Stimulated activated CD4-positive, alpha-beta T cell treated with anti-CD3 and anti-CD28 coated beads, Interleukin-4, amount 100 ng/mL, for 4 hours (primary cell): ENCODE measurements at places on chromosomes 7 and 10.

- no peak for DNase-seq
Observed at GRCh38 chr7:153472516-153472915, 579.7 kb upstream of the DPP6 start.

DNA sequence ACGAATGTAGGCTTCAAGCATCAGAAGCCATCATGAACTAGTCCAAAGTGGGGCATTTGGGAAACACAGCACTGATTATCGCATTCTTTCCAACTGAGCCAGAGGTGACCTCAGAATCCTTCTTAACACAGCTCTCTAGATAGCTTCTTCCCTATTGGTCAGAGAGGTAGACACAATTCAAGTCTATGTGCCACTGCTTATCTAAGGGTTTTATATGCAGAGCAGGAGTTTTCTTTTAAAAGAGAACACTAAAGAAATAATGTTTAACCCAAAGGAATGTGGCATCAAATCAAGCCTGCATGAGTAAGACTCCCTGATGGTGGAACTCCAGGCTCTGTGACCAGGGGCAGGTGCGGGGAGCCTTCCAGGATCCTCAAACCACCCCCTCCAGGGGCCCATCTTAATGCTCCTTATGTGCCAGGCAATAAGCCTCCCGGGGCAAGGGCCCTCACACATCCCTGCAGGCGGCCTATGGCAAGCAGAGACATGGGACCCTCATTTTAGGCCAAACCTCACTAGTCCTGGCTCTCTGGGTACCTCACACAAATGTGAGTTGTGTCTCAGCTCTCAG, 13.8 kb downstream of the HSPA12A start:
- DNase-seq = no peak

GRCh38 chr10:120548210-120548609, 91.2 kb downstream of the PLPP4 start:
- DNase-seq = no peak

GRCh38 chr10:27998178-27998953, 513 bp downstream of the ODAD2 start:
- no peak for DNase-seq

DNA sequence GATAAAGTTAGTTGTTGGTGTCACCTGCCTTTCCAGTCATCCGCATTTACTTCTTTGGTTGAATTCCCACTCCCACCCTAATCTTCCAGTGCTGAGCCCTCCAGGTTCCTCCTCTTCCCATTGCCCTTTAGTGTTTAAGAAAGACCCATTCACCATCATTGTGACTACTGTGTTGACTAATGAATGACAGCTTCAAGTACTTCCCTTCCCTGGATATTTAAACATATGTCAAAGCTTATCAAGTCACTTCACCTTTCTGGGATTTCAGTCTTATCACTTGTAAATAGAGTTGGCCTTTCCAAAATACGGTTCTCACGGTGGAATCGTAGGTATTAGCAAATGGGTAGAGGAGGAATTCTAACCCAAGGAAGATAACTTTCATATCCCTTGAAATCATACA, 201.6 kb upstream of the SVIL start:
- DNase-seq = no peak

GRCh38 chr10:60948851-60949250, 4.9 kb upstream of the RHOBTB1 start:
- DNase-seq = no peak

DNA sequence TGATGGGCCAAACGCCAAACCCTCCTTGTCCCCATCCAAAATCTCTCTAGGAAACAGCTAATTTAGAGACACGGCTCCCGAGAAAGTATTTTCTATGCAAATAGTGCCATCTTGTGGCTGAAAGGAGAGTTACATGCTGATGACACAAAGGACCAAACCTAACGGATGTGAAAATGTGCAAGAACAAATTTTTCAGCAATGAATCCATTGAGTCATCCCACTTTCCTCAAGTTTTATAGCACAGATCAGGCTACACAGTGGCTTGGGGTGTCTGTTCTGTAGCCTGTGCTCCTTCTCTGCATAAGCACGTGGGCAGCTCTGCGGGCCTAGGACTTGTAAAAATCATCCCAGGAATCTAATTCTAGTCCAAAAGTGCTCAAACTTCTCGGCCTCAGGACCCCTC, 154.8 kb upstream of the PRR15 start:
- peak; percentile 18 for DNase-seq

GRCh38 chr7:150955519-150956394, 22.4 kb downstream of the KCNH2 start:
- no peak for DNase-seq

DNA sequence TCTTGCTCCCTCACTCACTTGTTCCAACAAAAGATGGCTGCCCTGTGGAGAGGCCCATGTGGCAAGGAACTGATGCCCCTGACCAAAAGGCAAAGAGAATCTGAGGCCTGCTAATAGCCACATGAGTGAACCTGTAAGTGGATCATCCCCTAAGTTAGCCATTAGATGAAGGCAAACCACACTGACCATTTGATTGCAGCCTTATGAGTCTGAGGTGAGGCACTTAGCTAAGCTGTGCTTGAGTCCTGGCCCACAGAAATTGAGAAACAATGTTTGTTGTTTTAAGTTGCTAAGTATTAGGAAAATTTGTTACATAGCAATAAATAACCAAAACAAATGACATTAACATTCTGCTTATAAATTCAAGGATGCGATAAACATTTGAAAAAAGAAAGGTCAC, 100.1 kb upstream of the BET1 start:
- DNase-seq = no peak

DNA sequence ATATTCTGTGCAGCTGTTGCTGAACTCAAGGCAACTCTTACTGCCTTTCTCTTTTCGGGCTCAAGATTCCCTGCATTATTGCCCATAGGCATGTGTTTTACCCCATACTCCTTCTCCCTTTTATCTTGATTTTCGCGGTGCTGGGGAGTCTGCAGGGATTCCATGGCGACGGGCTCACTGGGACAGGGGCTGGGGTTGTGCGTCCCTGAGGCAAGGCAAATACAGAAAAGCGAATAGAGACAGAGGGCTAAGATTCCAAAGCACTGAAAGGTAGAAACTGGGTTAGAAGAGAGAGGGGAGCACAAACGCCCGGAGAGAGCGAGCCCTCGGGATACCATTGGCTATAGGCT, 519 bp upstream of the RPP38 start:
- DNase-seq = no peak

DNA sequence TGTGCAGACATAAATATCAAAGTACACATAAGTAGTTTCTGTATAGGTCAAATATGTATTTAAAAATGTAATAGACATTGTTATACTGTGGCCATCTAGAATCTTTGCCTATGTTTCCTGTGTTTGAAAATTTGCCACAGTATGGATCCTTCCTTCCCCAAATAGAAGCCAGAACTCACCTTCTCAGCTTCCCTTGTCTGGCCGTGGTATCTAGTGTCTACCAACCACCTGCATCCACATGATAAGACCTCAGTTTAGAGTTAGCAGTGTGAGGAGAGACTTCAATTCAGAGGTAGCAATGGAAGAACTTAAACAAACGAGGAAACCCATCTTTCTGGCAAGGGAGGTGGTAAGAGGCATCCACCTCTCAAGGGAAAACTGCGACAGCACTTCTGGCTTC, 4.9 kb downstream of the TRDMT1 start:
- no peak for DNase-seq

- DNase-seq = no peak
Observed at GRCh38 chr7:158689488-158689887, 15.1 kb downstream of the NCAPG2 start.

DNA sequence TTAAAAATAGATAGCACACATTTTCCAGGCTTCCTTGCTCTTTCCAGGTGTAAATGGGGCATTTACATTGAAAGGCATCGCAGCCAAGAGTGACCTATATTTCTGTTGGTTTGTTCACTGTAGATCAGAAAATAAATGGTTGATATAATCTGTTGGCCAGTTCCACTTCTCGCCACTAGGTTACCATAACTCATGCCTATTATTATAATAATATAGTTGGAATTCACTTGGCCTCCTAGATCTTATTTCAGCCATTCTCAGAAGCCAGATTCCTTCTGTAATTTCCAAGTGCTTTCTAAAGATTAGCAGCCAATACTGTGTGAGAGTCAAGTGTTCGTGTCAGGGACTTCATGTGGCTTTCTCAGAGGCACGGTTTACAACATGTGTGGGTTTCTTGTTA, 179.5 kb downstream of the DNAH11 start:
- no peak for DNase-seq

DNA sequence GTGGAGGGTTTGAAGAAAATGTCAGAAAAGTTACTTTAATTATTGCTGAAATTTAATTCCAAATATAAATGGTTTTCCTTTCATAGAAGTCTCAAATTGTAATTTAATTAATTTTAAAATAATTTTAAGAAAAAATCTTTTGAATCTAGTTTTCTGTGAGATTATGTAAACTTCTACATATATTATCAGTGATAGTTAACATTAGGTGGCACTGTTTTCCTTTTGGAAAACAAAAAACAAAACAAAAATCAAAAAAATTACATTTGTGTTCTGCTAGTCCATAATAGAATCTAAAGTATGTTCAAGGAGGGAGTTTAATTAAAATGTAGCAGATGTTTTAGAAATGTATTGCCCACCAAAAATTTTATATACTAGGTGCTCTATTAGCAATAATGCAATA, 1456.7 kb downstream of the REEP3 start:
- no peak for DNase-seq

GRCh38 chr7:50533866-50534265, 31.3 kb downstream of the DDC start:
- DNase-seq = no peak

DNA sequence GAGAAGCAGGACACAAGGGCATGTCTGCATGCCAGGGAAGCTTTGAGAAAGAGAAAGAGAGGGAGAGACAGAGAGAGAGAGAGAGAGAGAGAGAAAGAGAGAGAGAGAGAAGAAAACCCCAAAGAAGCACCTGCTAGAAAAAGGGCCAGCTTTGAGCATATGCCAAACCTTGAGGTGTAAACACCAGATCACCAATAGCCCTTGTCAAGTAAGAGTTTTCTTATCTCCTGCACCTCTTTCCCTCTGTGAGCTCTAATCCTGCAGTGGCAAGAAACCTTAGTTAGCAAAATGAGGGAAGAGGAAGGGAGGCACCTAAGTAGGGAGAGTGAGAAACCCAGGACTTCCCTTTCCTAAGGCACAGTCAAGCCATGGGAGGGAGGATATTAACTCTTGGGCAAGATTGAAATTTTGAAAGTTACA, 11.3 kb upstream of the TRDMT1 start:
- no peak for DNase-seq

DNA sequence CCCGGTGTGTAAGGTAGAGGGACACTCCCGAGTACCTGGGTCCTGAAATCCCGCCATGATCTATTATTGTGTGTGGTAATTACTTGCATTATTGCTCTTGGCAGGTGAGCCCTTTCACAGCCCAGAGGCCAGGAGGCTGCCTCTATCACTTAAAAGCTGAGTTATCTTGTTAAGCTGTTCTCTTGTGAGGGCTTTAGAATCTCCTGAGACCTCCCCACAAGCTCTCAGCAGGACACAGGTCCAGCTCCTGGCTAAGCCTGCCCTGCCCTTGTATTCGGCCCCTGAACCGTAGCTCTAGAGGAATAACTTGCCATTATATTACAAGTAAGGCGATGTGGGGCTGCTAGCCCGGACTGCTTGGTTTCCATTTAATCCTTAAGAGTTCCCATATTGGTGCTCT, 13.9 kb downstream of the SND1 start:
- no peak for DNase-seq

- DNase-seq = no peak
Observed at GRCh38 chr7:19110776-19111175, 6.7 kb downstream of the TWIST1 start.
